Stimulated activated CD8-positive, alpha-beta memory T cell treated with anti-CD3 and anti-CD28 coated beads, Interleukin-2, amount 100 ng/mL, for 1 hour (primary cell): ENCODE measurements at places on chromosomes 6 and 20.

DNA sequence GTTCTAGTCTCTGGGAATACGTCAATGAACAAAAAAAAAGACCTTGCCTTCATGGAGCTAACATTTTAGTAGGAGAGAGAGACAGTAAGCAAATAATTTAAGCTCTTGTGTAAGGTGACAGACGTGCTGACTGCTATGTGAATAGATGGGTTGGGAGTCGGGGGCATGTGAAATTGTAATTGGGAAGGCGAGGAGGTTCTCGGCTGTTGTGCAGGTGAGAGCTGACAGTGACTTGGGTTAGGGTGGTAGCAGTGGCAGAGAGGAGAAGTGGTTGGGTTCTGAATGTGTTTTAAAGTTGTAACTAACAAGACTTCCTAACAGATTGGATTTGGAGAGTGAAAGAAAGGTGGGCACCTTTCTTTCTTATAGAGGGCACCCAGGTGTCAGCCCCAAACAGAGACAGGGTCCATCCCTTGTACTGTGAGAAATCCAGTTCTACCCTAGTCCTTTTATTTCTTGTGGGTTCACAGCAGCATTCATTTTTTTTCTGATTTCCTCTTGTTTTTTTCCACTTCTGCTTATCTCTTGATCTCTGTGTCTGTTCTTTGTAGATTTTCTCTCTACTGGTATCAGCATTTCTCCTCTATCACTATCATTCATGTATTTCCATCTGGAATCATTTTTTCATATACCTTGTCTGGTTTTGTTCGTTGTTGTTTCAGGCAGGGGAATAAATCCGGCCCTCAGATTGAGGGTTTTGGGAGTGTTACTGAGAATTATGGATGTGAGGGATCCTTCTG lies 15.4 kb upstream of the MYLK2 start:
- no peak for DNase-seq

- no peak for DNase-seq
Measured at GRCh38 chr6:88899569-88900316, 63.7 kb downstream of the RNGTT start.

- DNase-seq, result no peak
Measured at GRCh38 chr20:61569825-61570224, 317.8 kb downstream of the CDH4 start.

- no peak for DNase-seq
Measured at GRCh38 chr6:29666826-29667130, 9.9 kb downstream of the MOG start.

GRCh38 chr20:44945261-44945660 lies 14.9 kb downstream of the TOMM34 start:
- no peak for DNase-seq

GRCh38 chr6:115863211-115863610 lies 197.5 kb downstream of the FRK start:
- no peak for DNase-seq
